ENCODE measurements at places on chromosomes 4 and X.

- no peak for DNase-seq
Observed at GRCh38 chr4:39043861-39044363, 11.7 kb upstream of the TMEM156 start.

- peak; percentile 50 for DNase-seq
Observed at GRCh38 chr4:76550966-76551780, 116.1 kb downstream of the SHROOM3 start.

GRCh38 chr4:105714932-105715331 lies 6.3 kb downstream of the GSTCD start:
- no peak for DNase-seq

GRCh38 chrX:17475449-17476217 lies 100.6 kb downstream of the NHS start:
- no peak for DNase-seq

GRCh38 chr4:177064116-177064515 lies 245.6 kb upstream of the NEIL3 start:
- no peak for DNase-seq

DNA sequence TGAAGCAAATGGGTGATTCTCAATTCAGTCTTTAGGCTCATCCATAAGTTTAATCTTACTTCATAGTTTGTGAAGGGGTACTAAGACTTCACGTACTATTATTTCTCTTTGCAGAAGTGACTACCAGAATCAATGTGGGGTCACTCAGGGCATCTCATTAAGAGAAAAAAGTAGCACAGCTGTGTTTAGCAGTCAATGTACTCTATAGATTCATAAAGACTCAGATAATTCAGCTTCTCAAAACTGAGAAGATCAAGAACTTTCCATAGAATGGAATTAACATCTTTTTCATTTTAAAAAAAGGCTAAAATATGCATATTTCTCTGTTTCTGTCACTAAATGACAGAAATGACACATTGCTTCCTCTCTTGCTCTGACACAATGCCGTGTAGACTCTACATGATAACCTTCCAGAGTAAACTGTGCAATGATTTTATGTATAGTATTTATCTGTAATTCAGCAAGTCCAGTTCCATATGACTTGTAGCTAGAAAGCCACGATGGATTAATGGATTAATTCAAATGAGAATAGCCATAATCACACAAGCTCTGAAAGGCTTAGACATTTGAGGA lies 20.3 kb upstream of the LSM6 start:
- DNase-seq = no peak

DNA sequence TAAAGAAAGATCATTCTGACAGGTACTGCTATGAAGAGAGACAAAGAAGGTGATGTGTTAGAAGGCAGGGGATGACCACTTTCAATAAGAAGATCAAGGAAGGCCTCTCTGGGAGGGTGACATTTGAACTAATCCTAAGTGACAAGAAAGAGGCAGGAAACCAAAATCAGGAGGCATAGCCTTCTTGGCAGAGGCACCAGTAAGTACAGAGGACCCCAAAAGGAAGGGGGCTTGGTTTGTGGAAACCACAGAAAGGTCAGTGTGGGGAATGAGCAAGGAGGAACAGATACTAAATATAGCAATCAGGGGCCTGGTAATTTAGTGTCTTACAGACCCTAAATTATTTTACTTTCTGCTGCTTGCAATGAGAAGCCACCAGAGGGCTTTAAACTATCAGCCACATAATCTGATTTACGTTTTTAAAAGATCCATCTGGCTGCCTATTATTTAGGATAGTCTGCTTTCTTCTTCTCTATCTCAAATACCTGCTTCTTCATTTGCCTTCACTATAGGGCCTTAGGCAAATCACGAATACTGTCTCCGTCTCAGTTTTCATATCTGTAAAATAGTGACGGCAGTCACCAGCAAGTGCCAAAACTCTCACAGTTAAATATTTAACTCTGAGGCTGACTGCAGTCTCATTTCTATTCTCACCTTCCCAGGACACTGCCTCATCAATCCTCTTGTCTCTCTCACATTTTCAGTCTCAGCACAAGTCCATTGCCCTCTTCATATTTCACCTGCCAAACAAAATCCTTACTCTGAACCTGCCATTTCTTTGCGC lies 16.7 kb downstream of the NR3C2 start:
- no peak for DNase-seq

DNA sequence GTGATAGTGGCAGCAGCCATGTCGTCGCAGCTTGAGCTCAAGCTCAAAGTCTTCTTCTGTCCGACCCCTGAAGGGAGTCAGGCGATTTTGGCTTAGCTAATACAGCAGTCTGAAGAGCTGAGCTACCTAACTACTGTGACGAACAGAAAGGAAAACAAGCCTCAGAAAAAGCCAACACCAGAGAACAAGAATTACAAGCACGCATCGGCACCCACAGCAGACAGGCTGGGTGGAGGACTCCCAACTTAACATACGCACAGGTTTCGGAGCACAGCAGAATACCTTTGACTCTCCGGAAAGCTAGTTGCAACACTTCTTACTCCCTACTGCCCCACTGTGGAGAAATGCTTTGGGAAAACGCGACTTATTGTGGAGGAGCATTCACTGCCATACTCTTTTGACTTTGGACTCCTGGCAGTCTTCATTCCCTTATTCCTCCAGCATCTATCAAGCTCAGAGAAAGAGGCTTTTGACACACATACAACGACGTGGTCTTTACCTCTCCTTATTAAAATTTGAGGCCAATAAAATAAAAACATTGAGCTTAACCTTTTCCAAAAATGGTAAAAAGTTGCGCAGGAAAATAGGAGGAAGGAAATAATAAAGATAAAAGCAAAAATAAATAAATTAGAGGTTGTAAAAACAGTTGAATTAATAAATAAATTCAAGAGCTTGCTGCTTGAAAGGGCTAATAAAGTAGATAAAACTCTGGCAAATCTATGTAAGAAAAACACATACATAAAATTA lies 41.3 kb upstream of the GPC3 start:
- peak; percentile 14 for DNase-seq

GRCh38 chr4:151801547-151802516 lies 41.0 kb upstream of the GATB start:
- no peak for DNase-seq

DNA sequence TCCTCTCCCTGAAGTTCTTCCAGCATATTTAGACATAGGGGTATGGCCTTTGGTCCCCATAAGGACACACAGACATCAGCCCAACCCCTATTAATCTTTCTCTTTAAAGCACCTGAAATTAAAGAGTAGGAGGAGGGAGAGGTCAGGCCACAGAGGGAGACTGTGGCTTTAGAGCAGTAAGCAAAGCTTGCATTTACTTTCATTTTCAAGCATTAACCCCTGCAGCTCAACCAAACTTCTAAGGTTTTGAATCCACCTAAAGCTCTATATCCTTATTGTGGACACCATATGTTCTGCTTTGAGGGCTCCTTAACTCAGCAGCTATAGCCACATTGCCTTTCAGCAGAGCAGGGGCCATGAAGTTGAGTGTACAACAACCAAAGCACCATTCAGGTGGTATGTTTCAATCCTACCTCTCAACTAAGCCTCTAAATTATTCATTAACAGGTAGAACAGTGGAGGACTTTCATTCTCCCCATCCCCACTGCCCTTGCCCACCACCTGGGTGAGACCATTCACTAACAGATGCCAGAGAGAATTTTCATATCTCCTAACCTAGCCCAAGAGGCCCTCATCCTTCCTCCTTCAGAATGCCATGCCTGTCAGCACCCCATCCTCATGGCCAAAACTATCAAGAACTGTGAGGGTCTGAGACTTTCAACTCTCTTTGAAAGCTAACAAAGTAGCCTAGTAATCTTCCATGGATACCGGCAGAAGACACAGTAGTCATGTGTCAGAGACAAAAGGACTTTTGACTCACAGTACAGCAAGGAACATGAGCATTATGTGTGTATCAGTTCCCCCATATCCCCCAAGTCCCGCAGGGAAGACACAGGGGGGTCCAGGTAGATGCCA lies 20.8 kb downstream of the LIN54 start:
- DNase-seq = no peak

DNA sequence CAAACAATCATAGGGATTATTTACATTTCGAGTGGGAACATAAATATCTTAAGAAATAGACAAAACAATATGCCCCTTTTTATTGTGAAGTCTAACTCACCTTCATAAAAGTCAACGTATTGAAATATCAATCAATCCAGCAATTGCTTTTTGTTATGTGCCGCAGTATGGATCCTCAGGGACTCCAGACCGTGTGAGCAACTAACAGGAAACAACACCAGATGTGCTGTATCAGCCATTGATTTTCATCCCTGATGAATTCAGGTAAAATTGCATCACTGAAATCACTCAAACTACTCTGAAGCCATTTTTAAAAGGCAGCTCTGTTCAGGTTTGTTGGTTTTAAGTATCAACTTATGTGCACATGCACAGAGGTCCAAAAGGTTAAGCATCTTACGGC lies 197.3 kb upstream of the FAT1 start:
- DNase-seq = no peak

DNA sequence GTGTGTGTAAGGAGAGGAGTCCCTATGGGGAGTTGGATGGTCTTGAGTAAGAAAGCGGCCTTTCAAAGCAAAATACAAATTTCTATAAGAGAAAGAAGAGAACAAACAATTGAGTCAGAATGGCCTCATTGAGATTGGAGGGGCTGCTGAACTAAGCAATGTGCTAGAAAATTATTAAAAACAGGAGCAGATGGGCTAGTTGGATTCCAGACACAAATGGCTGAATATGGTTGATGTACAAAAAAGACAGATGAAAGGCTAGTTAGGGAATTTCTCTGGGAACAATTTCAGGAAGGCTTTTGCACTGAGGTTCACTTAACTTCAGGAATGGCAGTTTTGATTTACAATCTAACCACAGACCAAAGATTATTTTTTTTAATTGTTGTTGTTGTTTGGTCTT lies 1806.8 kb upstream of the TENM3 start:
- DNase-seq = no peak

- DNase-seq = no peak
Observed at GRCh38 chr4:123555807-123556273, 159.2 kb downstream of the SPRY1 start.

DNA sequence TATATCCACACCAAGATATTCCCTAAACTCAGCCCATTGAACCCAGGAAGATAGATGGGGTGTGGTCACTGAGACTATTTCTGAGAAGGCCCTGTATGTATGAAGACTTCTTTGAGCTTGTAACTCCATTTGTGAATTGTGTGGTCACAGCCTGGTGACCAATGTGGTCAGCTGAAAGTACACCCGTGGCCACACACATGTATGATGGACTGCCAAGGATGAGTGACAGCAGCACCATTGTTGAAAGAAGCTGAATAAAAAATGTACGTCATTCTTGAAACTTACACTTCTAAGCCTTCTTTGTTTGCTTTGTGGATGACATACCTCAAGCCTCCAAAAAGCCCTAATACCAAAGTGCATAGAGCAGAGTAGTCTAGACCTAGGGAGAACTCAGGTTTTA lies 581.4 kb downstream of the RAB28 start:
- DNase-seq = no peak

DNA sequence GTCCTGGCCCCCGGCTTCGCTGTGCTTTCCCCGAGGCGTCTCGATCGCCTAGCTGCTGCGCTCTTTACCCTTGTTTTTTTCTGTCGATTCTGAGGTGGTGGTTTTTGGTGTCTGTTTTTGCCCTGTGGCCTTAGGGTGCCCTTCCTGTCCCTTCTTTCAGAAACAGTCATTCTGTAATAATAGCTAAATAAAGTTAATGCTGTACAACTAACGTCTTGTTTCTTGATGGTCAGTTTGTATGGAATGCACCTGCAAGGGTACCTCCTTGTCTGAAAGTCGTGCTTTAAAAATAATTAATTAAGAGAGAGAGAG lies 686 bp downstream of the FIP1L1 start:
- no peak for DNase-seq

- no peak for DNase-seq
Observed at GRCh38 chrX:24113181-24113580, 36.3 kb upstream of the ZFX start.

GRCh38 chr4:145498430-145498829 lies 16.8 kb downstream of the SMAD1 start:
- DNase-seq = no peak

- DNase-seq = no peak
Observed at GRCh38 chr4:95929448-95930064, 89.7 kb downstream of the PDHA2 start.

GRCh38 chrX:113833096-113834055 lies 750.5 kb upstream of the HTR2C start:
- DNase-seq = no peak

- DNase-seq = peak; percentile 10
Observed at GRCh38 chr4:79917246-79917645, 155.8 kb downstream of the ANTXR2 start.
